Activated T-helper 17 cell treated with anti-CD3 and anti-CD28 coated beads, Interleukin-2, amount 50 U/mL, for 72 hours (primary cell): ENCODE measurements at places on chromosomes 5 and 9.

DNA sequence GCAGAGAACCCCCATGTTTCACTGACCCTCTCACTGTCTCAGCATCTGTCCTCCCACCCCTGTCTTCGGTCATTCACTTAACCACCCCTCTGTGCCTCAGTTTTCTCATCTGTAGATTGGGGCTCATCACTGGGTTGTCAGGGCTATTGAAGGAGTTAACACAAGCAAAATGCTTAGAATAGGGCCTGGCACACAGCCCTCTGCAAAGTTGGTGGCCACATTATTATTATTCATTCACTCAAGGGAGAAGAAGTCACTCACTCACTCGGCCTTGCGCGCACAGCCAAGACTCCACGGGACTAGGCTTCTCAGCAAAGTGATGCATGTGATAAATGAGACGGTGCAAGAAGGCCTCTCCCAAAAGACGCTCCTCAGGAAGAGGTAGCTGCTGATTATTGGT lies 8.0 kb downstream of the PDGFRB start:
- no peak for ATAC-seq
- no peak overlapping the region for H3K4me3 ChIP-seq
- H3K4me1 ChIP-seq, result no peaks in the 10 kb centered on the region
- H3K27me3 ChIP-seq, result peaks cover 6% of the 10 kb centered on the region

DNA sequence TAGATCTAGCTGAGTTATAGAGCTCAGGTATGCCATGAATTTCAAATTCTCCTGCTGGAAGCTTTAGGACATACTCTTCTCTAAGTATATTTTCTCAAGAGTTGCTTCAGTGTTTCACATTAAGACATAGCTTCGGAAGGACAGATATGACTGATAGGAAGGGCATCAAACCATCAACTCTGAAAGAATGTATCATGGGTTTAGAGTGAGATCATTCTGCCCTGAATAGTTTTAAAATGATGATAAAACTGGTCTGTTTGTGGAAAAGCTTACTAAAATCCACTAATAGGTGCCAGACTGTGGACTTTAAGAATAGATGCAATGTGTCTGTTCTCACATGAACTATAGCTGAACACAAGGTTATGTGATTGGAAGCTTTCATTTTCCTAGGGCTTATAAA lies 8.4 kb downstream of the SPEF2 start:
- H3K36me3 ChIP-seq, result peaks cover 30% of the 10 kb centered on the region
- H3K4me3 ChIP-seq, result peak overlapping the region; percentile 31
- peak overlapping the region; percentile 0 for H3K27ac ChIP-seq
- peak; percentile 84 for ATAC-seq

DNA sequence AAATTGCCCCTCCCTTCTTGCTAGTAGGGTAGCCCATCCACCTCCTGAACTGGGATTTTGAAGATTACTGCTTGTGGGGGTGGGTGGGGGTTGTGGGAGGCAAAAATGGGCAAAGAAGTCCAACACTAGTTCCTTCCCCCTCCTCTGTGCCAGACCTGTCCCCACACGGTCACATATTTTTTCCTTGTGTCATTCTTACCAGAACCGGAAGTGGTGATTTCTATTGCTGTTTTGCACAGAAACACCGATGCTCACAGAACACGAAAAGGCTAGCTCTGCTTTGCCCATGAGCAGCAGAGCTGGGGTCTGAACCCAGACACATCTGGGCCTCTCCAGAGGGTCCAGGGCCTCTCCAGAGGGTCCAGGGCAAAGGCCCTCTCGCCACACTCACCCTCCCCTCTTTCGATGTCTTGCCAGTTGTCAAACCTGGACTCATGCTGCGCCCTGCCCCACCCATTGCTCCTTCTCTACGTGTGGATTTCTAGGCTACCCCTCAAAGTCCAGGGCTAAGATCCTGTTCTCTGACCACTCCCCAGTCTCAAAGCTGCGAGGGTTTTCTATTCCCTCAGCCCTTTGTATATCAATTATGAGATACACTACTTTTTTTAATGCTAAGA lies 264.4 kb upstream of the MSX2 start:
- H3K27me3 ChIP-seq, result no peaks in the 10 kb centered on the region
- peak overlapping the region; percentile 44 for H3K4me3 ChIP-seq
- no peak for ATAC-seq
- peak overlapping the region; percentile 23 for H3K27ac ChIP-seq
- no peaks in the 10 kb centered on the region for H3K36me3 ChIP-seq

- H3K27ac ChIP-seq, result no peak overlapping the region
- no peaks in the 10 kb centered on the region for H3K36me3 ChIP-seq
- H3K4me3 ChIP-seq, result no peak overlapping the region
- no peaks in the 10 kb centered on the region for H3K4me1 ChIP-seq
These were observed 178.3 kb downstream of the CAVIN4 start for GRCh38 chr9:100756217-100756616.

- ATAC-seq, result no peak
- no peaks in the 10 kb centered on the region for H3K36me3 ChIP-seq
- no peak overlapping the region for H3K4me3 ChIP-seq
- peaks cover 10% of the 10 kb centered on the region for H3K27me3 ChIP-seq
These were observed 79.6 kb upstream of the HMHB1 start for GRCh38 chr5:143732402-143732801.

DNA sequence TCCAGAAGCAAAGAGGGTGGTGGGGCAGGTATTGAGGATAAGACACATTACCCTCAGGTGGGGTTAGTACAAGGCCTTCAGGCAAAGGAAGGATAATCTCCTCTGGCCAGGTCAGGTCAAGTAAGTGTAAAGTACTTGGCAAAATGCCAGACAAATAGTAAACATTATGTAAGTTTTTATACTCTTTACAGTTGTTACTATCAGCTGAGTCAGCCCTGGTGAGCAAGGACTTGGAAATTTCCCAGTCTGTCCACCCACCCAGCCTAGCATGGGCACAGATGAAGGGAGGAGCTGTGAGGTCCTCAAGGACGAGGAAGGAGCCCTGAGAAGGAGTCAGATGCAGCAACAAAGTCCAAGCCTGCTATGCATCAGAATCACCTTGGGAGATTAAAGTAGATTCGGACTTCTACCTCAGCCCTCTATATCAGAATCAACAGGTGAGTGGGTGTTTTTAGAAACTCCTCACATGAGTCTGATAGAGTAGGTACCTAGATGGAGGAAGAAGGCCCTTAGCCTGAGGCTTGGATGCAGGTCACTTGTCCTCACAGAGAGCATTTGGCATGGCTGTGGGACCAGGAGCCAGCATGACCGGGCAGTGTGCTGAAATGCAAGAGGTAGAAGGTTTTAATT lies 50.2 kb upstream of the BARX1 start:
- H3K4me1 ChIP-seq, result no peaks in the 10 kb centered on the region
- peaks cover 3% of the 10 kb centered on the region for H3K27me3 ChIP-seq
- no peak overlapping the region for H3K4me3 ChIP-seq
- no peak overlapping the region for H3K27ac ChIP-seq
- ATAC-seq, result no peak

- no peak overlapping the region for H3K27ac ChIP-seq
- no peaks in the 10 kb centered on the region for H3K36me3 ChIP-seq
- no peaks in the 10 kb centered on the region for H3K27me3 ChIP-seq
These were observed 677.0 kb upstream of the WWC1 start for GRCh38 chr5:167614294-167615021.

- H3K4me1 ChIP-seq, result no peaks in the 10 kb centered on the region
- no peaks in the 10 kb centered on the region for H3K27me3 ChIP-seq
- no peak for ATAC-seq
- no peak overlapping the region for H3K27ac ChIP-seq
- no peak overlapping the region for H3K4me3 ChIP-seq
These were observed 54.7 kb downstream of the GLDC start for GRCh38 chr9:6590772-6591384.

DNA sequence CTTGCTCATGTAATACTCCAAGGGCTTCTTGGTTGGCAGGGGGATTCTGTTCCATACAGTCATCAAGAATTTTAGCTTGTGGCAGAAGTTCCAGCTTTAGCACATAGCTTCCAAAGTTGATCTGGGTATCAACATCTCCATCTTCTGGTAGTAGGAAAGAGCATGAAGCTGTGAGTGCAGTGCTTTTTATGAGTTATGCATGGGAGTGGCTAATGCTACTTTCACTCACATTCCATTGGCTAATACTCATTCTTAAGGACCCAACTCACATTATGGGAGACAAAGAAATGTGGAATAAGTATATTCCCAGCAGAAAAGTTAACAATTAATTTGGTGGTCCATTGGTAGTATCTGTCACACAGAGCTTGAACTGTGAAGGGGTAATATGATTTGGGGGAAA lies 194.2 kb upstream of the CHD1 start:
- H3K36me3 ChIP-seq, result no peaks in the 10 kb centered on the region
- H3K27me3 ChIP-seq, result peaks cover 8% of the 10 kb centered on the region
- no peak for ATAC-seq

DNA sequence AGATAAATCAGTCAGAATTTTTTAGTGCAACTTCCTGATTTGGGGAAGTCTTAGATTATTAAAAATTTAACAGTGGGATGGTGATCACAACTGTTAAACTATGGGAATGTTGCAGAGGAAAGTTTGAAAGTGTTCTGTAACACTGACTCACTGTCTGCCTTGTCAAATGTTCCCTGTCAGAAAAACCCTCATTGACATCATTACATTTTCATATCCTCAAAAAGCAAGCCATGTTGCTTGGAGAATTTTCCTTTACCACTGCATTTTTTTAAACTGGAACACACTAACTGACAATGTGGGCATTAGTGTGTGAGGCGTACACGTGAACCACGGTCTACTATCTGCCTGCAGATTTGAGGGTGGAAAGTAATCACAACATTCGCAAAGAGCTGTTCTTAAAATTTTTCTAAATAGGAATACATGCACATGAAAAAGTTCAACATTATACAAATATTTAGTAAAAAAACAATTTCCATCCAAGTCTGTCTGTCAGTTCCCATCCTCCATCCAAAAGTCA lies 28.6 kb upstream of the IL7R start:
- H3K36me3 ChIP-seq, result peaks cover 8% of the 10 kb centered on the region
- H3K4me1 ChIP-seq, result peaks cover 67% of the 10 kb centered on the region
- ATAC-seq, result peak; percentile 20

- no peak overlapping the region for H3K27ac ChIP-seq
- no peak for ATAC-seq
- peaks cover 30% of the 10 kb centered on the region for H3K27me3 ChIP-seq
- H3K36me3 ChIP-seq, result no peaks in the 10 kb centered on the region
- H3K4me1 ChIP-seq, result no peaks in the 10 kb centered on the region
- no peak overlapping the region for H3K4me3 ChIP-seq
These were observed 187.8 kb downstream of the NXNL2 start for GRCh38 chr9:88722753-88723152.

DNA sequence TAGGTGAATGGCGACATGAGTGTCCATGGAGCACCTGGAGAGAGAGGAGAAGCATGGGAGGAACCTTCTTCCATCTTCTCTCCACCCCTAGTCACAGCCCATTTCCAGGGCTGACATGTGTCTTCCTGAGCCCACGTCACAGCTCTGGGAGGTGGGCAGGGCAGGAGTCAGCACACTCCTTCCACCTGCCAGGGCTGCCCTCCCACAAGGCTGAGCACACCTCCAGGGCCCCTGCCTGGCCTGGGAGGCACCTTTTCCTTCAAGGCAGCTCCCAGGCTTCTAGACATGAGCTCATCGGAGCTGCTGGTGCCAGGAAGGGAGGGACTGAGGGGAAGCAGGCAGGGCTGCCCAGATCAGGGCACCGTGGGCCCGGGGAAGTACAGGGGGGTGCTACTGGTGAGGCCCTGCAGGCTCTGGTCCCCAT lies 13.6 kb upstream of the SYNPO start:
- peaks cover 12% of the 10 kb centered on the region for H3K27me3 ChIP-seq
- H3K36me3 ChIP-seq, result no peaks in the 10 kb centered on the region
- no peak for ATAC-seq
- H3K27ac ChIP-seq, result no peak overlapping the region

GRCh38 chr9:128078504-128079434 lies 10.7 kb downstream of the SLC25A25 start:
- ATAC-seq, result peak; percentile 41
- peaks cover 35% of the 10 kb centered on the region for H3K4me1 ChIP-seq
- H3K27ac ChIP-seq, result peak overlapping the region; percentile 46

DNA sequence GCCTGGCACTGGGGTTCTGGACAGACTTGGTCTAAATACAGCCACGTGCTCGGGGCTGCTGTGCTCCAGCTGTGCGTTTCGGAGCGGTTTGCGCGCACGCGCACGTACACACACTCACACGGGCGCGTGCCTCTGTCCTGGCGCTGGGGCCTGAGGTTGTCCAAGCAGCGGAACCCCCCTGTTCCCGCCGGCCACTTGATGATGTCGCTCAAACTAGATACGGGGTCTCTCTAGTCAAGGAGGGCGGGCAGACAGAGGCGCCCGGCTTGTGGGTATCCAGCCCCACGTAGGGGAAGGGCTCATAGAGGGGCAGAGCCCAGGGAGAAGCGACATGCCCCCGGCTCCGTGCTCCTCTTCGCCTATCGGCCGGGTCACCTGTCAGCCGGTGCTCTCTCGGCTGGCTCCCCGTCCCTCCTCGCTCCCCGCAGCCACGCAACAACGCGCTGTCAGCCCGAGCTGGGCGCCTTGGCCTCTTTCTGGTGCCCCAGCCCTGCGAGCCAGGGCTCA lies 8.9 kb downstream of the NR2F1-AS1 start:
- no peak overlapping the region for H3K4me3 ChIP-seq
- H3K4me1 ChIP-seq, result no peaks in the 10 kb centered on the region
- ATAC-seq, result no peak
- no peaks in the 10 kb centered on the region for H3K36me3 ChIP-seq
